DMS79 treated with DMSO at 0.1 percent for 48 hours (cell line): ENCODE measurements at places on chromosomes 3 and 15.

- no peak for DNase-seq
These were observed 47.4 kb upstream of the TPM1 start for GRCh38 chr15:62994975-62995681.

- no peak for DNase-seq
These were observed 150.2 kb upstream of the MLF1 start for GRCh38 chr3:158420654-158421396.

DNA sequence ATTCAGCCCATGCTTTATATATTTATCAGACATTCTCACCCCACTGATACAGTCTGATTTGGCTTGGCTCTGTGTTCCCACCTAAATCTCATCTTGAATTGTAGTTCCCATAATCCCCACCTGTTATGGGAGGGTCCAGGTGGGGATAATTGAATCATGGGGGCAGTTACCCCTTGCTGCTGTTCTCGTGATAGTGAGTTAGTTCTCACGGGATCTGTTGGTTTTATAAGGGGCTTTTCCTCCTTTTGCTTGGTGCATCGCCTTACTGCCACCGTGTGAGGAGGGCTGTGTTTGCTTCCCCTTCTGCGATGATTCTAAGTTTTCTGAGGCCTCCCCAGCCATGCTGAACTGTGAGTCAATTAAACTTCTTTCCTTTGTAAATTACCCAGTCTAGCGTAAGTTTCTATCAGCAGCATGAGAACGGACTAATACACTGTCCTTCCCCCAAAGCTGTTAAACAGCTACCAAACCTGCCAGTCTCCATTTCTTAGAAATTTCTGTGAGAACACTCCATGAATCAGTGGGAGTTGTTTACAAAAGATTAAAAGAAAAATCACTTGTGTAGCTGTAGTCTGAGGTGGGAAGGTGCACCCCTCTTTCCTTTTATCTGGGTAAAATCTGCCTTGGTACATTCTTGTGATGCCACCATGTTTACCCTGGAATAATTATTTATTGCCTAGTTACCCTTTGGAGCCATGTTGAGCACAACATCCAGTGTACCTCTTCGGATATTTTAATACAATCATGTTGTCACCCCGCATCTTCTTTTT is 160.5 kb downstream of the THSD4 start:
- no peak for DNase-seq

DNA sequence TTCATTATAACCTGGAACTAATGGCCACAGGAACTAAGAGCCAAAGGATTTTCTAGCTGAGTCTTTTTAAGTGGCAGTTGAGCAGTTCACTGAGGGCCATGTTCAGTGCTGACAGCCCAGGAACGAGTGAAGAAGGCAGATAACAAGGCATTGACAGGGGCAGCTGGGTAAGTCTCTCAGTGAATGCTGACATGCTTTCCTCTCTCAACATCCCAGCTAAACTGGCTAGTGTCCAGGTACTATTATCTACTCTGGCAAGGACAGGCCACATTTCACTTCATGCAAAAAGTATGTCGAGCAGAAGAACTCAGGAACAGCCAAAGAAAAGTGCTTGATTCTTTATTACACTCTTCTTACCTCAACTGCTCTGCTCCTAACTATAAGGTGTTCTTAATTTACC is 515.9 kb downstream of the NLGN1 start:
- peak; percentile 56 for DNase-seq

DNA sequence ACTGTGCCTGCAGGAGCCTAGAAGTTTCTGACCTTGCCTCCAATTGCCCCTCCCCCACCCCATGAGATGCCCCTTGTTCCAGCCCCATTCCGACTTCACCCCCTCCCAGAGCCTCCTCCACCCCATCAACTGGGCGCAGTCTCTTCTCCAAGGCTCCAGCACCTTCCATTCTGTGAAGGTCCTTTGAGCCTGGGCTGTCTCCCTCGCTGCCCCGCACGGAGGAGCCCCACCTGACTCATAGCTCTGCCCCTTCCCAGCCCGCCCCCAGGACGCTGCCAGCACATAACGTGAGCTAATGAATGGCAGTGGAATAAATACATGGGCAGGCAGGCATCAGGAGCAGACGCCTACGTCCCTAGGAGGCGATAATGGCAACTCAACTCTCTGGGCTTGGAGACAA is 113.1 kb downstream of the NUP210 start:
- DNase-seq = no peak

- DNase-seq = peak; percentile 63
These were observed 39.9 kb upstream of the LDHAL6B start for GRCh38 chr15:59166601-59167265.

GRCh38 chr3:180911876-180912303 is 580 bp upstream of the FXR1 start:
- no peak for DNase-seq

DNA sequence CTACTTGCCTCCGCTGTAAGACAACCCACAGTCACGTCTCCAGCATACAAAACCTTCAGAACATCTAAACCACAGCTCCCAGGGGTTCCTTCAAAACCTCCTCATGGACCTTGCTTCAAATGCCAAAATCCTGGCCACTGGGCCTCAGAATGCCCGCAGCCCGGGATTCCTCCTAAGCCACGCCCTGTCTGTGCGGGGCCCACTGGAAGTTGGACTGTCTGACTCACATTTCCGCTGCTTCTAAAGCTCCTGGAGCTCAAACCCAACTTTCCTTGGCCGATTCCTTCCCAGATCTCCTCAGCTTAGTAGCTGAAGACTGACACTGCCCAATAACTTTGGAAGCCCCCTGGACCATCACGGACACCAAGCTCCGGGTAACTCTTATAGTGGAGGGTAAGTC is 17.9 kb upstream of the OR5H6 start:
- DNase-seq = no peak

DNA sequence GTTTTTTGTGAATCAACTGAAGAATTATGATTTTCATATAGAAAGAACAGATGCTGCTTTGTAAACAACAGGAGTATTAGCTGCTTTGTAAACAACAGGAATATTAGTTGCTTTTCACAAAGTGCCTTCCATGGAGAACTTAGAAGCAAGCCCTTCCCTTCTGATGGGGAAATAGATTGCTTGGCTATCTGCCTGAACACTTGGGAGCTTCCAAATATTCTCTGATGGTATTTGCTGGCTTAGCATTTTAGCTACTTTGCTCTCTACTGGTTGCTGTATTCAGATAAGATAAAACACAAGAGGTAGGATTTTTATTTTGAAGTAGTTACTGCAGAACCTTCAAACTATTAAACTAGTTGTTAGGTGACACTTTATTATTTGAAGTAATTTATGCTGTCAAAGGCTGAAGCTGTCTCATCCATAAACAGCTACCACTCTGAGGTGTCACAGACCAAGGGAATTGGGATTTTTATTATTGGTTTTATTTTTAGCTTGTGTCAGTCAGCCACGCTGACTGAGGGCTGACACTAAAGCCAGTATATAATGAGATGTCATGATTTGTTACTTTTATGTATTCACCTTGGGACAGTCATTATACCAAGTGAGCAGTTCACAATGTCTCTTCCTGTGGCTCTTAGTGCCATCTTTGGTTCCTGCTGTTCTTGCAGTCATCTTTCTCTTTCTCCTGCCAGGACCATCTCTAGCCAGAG is 50.0 kb downstream of the ZIC1 start:
- no peak for DNase-seq

DNA sequence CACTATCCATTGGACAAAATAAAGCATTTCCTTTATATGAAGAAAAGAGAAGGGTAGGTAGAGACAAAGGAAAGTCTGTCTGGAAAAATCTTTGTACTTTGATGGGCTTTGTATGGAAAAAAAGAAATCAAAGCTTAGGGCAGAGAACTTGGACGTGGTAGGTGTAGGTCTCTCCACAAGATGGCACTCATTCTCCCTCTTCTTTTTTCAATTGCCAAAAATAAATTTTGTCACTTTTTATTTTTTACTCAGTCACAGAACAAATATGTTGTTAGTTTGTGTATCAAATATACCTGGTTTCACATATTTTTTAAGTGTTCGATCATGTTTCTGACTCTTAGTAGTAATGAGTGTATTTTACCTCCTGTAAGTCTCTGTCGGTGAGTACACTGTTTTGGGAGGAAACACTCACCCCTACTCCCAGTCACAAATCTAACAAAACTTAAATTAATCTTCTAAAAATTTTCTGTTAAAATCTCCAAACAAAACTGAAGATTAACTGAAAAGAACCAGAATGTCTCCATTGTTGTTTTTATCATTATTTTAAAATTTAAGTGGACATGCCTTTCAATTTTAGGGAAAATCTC is 415.8 kb upstream of the GOLIM4 start:
- no peak for DNase-seq

GRCh38 chr3:69102384-69102783 is 17.6 kb downstream of the ARL6IP5 start:
- DNase-seq = no peak
